ENCODE measurements at places on chromosomes 2 and 18. TPM values are rescaled to one million over a fixed set of nuclear protein-coding genes. Genes with fewer than 3 reads are reported as not detected.

The FHOD3 gene
- 34.1 TPM for total RNA-seq

The DOCK10 gene
- total RNA-seq = 0.54 TPM

DNA sequence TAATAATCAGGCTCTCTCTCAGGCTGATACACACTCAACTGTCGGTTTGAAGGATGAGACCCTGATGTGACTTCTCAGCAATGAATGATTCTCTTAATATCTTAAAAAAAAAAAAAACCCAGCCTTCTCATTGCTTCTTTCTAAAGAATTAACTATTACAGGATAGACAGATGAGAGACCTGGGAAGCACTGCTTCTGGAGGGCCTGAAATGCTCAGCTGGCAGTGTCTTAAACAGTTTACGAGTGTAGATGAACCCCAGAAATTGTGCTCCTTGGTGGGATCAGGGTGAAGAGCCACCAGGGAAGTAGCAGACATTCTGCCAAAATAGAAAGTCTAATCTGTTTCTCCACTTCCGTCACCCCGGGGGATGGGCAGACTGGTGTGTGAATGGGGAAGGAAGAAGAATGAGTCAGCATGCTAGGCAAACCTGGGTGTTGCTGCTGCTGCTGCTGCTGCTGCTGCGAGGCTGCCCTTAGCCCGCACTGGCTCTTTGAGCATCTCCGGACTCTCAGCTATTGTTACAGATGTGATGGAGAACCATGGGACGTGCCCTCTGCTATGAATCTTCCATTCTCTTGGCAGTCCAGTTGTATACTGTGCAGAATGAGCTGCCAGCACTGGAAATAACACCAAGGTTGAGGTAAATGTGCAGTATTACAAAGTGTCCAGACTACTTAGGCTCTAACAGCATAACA is 158.4 kb downstream of the SETBP1 start:
- H3K27ac ChIP-seq = peak overlapping the region; percentile 30
- peaks cover 72% of the 10 kb centered on the region for H3K4me1 ChIP-seq
- no peaks in the 10 kb centered on the region for H3K27me3 ChIP-seq
- no peaks in the 10 kb centered on the region for H3K36me3 ChIP-seq

- no peak overlapping the region for H3K4me3 ChIP-seq
- peaks cover 34% of the 10 kb centered on the region for H3K4me1 ChIP-seq
- DNase-seq = no peak
- no peak overlapping the region for H3K27ac ChIP-seq
These were observed 61.5 kb downstream of the PTPN4 start for GRCh38 chr2:119821266-119821665.

GRCh38 chr2:64931246-64932115 is 57.7 kb upstream of the SLC1A4 start:
- DNase-seq = no peak
- H3K4me1 ChIP-seq = peaks cover 15% of the 10 kb centered on the region
- H3K27ac ChIP-seq = peak overlapping the region; percentile 39
- H3K4me3 ChIP-seq = no peak overlapping the region
- no peaks in the 10 kb centered on the region for H3K27me3 ChIP-seq

DNA sequence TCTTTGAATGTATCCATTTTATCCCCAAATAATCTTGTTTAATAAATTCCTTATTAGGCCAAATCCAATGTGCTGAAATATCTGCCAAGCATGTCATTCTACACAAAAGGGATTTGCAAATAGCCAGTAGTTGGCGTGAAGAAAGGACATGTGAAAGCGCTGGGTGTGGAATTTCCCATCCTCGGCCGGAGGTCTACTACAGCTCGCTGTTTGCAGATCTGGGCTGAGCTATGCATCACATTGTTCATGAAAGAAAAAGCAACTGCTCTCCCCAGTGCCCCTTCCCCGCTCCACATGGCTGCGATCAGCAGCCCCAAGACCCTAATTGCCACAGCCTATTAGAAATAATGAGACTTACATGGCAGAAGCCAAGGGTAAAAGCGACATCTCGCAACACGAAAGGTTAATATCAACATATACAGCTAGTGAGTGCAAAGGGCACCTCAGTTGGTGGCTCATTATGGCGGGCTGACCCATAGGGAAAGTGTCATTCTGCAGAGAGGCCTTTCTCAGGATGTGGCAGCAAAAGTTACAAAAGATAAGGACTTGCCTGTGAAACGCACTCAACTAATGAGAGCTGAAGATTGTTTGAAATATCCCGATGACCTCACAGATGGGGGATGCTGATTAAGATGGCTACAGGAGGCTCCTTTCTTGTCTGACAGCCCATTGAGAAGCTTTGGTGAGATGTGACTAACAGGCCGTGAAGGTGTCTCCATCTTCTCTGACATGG is 126.9 kb upstream of the CYP1B1 start:
- no peak overlapping the region for H3K27ac ChIP-seq
- no peaks in the 10 kb centered on the region for H3K36me3 ChIP-seq
- no peaks in the 10 kb centered on the region for H3K27me3 ChIP-seq

DNA sequence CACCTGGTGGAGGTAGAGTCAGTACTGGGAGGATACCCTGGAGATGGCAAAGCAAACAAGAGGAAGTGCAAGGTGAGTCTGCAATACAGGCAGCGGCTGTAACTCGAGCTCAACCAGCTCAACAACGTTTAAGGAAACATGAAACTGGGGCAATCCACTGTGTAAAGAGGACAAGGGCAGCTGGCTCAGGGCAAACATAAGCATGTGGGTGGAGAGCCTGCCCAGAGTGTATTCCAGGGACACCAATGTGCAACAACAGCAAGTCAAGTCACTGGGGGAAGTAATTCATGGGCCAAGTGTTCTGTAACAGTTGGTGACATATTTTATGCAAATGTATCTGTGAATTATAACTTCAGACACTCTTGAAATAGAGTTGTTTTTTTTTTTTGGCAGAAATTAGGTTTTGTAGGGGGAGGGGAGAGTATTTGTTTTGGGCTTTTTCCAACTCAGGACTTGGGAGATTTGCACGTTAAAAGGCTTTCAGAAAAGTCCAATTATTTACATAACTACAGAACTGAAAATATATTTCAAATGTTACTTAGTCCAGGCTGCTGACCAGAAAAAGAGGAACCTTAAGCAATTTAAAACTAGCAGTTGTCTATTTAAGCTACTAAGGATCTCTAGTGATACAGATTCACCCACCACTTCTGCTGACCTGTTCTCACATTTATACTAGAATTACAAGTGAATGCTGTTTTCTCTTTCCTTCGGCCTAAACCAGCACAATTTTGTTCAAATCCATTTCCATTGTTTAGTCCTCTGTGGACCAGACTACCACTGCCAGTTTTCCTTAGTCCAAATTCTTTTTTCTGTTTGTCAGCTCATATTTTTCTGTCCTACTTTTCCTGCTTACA is 18.6 kb downstream of the NRXN1 start:
- no peak overlapping the region for H3K4me3 ChIP-seq
- H3K4me1 ChIP-seq = no peaks in the 10 kb centered on the region
- DNase-seq = no peak

- peak; percentile 40 for DNase-seq
- H3K36me3 ChIP-seq = no peaks in the 10 kb centered on the region
- no peak overlapping the region for H3K27ac ChIP-seq
- no peaks in the 10 kb centered on the region for H3K27me3 ChIP-seq
- H3K4me1 ChIP-seq = no peaks in the 10 kb centered on the region
These were observed 32.6 kb upstream of the APCDD1 start for GRCh38 chr18:10421859-10422258.

DNA sequence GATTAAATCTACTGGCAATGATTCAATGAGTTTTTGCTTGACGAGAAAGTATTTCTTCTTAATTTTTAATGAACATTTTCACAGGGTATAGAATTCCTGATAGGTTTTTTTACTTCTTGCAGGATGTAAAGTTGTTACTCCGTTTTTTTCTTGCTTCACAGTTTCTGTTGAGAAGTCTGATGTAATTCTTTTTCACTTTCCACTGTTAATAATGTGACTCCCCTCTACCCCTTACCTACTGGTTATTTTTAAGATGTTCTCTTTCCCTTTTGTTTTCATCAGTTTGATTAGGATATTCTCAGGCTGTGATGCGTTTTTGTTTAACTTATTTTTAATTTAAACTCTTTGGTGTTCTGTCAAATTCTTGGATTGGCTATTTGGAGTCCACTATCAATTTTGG is 933.9 kb upstream of the PIK3C3 start:
- DNase-seq = no peak
- H3K36me3 ChIP-seq = no peaks in the 10 kb centered on the region
- no peaks in the 10 kb centered on the region for H3K4me1 ChIP-seq
- H3K27me3 ChIP-seq = no peaks in the 10 kb centered on the region

All from psoas muscle (tissue), 8 donors.